ENCODE measurements at places on chromosomes 5 and 9.

GRCh38 chr9:91944711-91945110 lies 5.3 kb downstream of the ROR2 start:
- DNase-seq = no peak

DNA sequence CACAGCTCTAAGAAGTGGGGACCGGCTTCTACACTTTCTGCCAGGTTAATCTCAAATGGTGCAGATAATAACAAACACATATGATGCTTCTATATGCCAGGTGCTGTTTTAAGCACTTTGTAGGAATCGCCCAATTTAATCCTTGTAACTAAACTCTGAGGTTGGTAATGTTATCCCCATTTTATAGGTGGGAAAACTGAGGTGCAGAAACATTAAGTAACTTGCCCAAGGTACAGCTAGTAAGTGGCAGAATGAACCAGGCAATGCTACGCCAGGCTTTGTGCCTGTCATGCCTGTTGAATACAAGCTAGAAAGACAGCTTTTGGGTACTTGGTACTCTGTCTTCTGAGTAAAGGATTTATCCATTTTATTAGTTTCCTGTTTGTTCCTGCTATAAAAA lies 19.7 kb downstream of the IQGAP2 start:
- DNase-seq = no peak

DNA sequence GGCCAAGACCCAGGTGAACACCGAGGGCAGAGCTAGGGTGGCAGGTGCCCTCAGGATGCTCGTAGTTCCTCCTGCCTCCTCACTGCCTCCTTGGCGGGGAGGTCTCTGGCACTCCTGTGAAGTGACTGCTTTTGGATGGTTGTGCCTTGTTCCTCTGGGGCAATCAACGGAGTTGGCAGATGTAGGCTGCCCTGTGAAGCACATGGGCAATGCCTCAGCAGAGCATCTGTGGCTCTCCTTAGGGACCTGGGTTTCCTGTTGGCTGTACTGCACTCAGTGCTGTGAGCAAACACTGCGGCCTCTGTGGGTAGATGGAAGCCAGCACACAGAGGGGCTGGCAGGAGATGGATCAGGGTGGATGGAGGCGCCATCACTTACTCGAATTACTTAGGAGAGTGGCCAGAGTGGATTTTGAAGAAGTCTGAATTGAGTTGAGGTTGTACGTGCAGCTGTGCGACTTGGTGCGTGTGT lies 71.4 kb upstream of the COL5A1 start:
- DNase-seq = no peak

GRCh38 chr9:87699835-87700234 lies 26.1 kb upstream of the CTSL start:
- DNase-seq = no peak

- DNase-seq = no peak
These were observed 9.3 kb upstream of the TEX48 start for GRCh38 chr9:114691046-114691955.

DNA sequence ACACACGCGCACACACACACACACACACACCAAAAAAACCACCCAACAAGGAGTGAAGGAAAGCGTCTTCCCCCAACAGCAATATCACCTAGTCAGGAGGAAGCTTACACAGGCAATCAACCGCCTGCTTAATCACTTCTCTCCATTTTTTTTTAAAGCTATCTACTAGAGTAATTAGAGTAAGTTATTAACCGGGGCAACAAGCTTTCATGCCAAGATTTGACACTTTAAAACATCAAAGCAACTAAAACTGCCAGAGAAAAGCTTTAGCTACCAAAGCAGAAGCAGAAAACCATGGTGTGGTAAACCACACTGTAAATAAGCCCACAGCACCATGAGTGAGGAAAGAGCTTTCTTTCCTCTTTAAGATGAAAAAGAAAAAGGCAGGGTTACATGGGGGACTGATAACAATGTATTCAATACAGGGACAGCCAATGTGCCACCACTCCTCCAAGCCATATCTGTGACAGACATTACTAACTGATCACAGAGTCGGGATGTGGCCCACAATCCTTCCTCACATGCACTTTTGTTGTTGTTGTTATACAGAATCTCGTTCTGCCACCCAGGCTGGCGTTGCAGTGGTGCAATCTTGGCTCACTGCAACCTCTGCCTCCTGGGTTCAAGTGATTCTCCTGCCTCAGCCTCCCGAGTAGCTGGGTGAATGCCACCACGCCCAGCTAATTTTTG lies 282.1 kb downstream of the CRB2 start:
- DNase-seq = no peak

DNA sequence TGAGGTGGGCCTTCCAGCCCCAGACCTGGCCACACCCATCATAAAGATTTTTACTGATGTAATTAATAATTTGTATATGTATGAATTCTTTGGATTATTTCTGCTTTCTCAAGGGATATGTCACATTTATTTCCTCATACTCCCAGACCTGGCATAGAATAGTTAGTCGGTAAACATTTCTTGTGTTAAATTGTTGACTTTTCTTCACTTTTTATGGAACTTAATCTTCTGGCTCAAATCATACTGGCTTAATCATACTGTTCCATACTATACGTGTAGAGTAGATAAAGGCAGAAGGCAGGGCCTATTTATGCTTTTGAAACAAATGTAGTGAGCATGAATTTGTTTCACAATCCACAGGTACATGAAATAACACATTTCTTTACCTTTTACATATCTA lies 155.8 kb downstream of the DEPDC1B start:
- no peak for DNase-seq

GRCh38 chr5:96048763-96049162 lies 87.1 kb upstream of the ELL2 start:
- DNase-seq = no peak

DNA sequence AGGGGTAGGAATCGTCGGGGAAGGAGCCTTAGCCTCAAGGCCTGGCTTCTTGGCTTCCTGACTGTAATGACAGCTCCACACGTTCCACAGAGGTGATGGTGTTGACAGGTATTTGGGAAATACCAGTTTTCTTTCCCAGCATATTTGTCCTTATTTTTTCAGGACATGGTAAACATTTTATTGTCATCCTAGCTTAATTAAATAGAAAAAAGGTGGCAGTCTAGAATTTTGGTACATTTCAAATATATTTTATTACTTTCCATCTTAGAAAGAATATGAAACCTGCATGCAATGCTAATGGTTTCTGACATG lies 8.4 kb downstream of the CXCL14 start:
- DNase-seq = no peak

- DNase-seq = no peak
These were observed 250.4 kb downstream of the NSG2 start for GRCh38 chr5:174295702-174296436.

DNA sequence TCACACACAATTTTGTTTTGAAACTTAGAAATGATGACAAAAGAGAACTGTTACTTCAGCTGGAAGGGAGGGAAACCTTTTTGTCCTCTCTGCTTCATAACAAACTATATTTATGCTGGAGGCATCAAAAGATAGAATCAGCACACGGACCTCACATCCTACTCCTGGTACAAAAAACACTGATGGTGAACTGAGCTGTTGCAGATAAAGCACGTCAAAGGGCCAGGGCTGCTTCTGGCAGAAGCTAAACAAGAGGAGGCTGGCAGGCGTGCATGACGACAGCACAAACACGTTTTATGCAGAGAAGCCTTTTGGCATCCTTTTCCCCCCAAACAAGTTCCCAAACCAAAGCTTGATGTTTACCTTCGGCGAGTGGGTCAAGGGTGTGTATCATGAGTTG lies 169.6 kb downstream of the SLC24A2 start:
- DNase-seq = no peak

DNA sequence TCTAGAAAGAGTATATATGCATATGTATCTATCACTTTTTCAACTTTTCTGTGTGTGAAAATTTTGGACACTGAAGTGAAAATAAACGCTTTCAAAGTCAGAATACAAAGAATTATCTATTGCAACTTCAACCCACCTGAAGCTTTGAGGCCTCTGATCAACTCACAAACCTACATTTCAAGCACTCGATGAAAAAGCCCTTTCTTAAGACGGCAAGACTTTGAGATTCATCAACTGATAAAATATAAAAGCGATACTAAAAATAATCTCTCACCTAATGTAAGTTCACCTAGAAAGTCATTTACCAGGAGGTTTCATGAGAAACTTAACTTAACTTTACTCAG lies 1.2 kb downstream of the GOLPH3 start:
- peak; percentile 8 for DNase-seq

DNA sequence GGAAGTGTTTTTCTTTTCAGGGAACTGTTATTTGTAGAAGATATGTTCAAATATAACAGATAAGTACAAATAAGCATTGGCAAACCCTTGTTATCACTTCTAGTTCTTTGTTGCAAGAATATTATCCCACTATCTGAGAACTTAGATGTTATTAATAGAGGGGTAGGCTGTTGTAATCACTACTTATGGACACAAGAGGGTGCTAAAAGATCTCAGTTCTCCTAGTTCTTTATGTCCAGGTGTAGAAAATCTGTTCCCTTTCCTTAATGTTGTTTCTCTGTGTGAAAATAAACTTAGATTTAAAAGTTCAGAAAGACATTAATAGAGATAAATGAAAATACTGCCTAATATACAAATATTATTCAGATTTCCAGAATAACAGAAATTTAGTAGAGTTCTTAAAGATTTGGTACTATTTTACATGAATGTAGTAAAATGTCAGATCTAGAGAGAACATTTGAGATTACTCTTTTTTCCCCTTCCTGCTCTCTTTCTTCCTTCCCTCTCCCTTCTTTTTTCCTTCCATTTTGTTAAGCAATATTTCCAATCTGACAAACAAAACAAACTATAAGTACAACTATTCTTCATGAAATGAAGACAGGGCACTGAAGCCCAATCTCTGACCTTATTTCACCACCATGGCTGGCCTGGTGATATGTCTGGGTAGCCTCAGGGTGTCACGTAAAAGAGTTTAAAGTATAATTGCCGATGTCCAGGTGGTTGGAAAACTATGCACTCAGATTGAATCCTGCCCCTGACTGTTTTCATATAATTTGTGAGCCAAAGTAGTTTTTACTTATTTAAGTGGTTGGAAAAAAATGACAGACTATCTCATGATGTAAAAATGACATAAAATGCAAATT lies 43.6 kb upstream of the C5orf46 start:
- DNase-seq = peak; percentile 15

DNA sequence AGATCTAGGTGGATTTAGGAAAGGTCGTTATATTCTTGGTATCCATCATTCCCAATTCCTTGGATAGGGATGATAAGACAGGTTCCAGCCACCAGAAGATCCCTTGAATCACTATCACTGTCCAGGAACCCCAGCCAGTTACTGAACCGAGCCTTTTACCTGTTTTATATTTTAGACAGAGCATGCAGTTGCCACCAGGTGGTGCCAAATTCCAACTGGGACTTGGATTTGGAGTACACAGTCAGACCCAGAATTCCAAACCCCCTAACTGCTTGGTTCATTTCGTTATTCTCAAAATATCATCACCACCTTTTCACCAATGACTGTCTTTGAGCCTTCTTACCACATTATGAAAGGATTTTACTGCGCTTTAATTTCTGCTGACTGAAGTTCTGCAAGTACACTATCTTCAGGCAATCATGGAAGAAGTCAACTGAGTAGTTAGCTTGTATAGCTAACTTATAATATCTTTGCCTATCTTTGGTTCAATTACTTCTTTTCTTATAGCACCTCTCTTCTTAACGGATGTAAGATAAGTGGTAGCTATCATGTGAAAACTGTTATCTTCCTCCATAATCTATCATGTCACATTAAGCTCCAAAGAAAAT lies 191.8 kb downstream of the PRR16 start:
- no peak for DNase-seq

DNA sequence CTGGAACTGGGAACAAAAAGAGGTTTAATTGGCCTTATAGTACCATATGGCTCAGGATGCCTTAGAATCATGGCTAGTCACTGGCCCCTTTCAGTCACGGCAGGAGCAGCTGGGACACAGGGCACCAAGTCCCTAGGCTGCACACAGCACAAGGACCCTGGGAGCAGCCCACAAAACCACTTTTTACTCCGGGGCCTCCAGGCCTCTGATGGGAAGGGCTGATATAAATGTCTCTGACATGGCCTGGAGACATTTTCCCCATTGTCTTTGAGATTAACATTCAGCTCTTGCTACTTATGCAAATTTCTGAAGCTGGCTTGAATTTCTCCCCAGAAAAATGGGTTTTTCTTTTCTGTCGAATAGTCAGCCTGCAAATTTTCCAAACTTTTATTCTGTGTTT lies 1026.4 kb upstream of the COX7C start:
- no peak for DNase-seq

DNA sequence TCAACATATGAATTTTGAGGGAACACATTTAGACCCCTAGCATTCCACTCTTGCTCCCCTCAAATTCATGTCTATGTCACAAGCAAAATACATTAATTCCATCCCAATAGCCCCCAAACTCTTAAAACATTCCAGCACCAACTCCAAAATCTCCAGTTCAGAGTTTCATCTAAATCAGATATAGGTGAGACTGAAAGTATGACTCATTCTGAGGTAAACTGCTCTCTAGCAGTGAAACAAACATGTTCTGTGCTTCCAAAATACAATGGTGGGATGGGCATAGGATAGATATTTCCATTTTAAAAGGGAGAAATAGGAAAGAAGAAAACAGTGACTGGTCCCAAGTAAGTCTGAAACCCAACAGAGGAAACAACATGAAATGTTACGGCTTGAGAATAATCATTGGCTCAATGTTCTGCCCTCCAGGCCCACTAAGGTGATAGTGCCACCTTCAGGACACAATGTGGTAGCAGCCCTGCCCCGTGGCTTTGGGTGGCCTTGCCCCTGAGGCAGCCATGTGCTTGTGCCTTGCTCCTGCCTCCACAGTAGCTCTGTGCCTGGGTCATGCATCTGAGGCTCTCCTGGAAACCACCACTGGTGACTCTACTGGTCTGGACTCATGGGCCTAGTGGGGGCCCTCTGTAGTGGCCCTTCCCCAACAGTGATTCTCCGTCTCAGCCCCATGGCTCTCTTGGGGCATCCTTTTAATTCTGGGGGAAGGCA lies 36.4 kb upstream of the IPPK start:
- DNase-seq = peak; percentile 53

DNA sequence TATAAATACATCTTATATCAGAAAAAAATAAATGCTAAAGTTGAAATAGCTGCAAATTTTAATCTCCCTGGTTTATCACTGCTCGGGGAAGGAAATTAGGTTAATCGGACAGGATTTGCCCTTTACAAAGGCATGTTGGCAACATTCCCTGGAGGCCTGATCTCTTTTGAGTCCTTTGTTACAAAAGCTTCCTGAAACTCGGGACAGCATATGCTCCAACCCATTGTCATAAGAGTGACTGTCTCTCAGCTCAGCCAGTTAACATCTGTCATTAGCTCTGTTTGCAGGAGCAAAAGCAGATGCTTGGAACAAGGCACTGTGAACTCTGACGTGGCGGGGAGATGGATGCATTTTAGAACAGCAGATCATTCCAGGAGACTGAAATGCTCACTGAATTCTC lies 80.6 kb downstream of the MYO10 start:
- no peak for DNase-seq

DNA sequence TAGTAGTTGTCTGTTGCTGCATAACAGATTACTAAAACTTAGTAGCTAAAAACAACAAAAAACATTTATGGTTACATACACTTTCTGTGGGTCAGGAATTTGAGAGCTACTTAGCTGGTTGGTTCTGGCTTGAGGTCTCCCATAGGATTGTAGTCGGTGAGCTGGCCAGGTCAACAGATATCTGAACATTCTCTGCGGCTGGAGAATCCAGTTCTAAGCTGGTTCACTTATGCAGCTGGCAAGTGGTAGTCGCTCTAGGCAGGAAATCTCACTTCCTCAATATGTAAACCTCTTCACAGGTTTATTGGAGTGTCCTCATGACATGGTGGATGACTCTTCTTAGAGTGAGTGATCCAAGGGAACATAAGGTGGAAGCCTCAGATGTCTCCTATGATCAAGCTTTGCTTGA lies 65.7 kb upstream of the TNFAIP8 start:
- DNase-seq = peak; percentile 29

Data from germinal center (tissue), 1 donor.